ENCODE measurements at places on chromosomes 13 and 19. TPM values are rescaled to one million over a fixed set of nuclear protein-coding genes. Genes with fewer than 3 reads are reported as not detected.

The TPTE2 gene
- 0.31 TPM for total RNA-seq

The IFNL4 gene
- not detected for total RNA-seq

The HSPB6 gene
- not detected for total RNA-seq

GRCh38 chr19:1747285-1748114, 5.8 kb upstream of the ONECUT3 start:
- DNase-seq, result no peak
- peaks cover 65% of the 10 kb centered on the region for H3K27me3 ChIP-seq
- peak overlapping the region; percentile 64 for H3K4me3 ChIP-seq
- H3K4me1 ChIP-seq, result peaks cover 20% of the 10 kb centered on the region

DNA sequence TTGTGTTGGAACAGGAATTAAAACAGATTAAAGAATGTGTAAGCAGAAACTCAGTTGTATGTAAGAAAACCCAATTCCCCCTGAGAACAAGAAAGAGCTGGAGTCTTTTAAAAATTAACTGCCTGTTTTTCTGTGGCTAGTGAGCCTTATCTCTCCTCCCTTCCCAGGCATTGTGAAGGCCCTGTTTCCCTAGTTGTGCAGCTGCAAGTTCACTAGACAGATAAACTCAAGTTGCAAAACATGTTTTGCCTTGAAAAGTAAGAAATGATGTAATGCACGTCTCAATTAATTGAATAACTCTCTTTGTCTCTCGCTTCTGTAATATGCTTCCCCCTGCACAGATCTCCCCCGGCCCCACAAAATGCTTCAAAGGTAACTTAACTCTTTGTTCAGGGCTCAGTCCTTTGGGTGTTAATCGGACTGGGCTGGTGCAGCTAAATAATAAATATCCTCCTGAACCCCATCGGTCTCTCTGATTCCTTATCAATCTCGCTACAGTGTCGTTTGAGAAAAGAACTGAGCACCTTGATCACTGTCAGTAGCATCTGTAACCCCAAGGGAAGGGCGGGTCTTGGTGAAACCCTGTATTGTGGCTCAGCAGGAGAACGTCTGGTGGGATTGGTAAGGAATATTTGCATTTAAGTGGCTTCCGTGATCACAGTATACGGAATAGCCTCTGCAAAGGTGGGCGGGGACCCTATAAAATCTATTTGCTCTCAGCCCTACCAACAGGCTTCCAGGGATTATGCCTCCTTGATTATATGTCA, 1.6 kb upstream of the ZNF556 start:
- no peaks in the 10 kb centered on the region for H3K36me3 ChIP-seq
- peaks cover 3% of the 10 kb centered on the region for H3K4me1 ChIP-seq
- no peak for DNase-seq
- H3K27ac ChIP-seq, result no peak overlapping the region

- peaks cover 87% of the 10 kb centered on the region for H3K36me3 ChIP-seq
- no peak overlapping the region for H3K4me3 ChIP-seq
- peak overlapping the region; percentile 92 for H3K27ac ChIP-seq
- H3K27me3 ChIP-seq, result no peaks in the 10 kb centered on the region
Observed at GRCh38 chr19:8485561-8486371, 16.7 kb downstream of the PRAM1 start.

The KCTD4 gene
- total RNA-seq, result not detected

DNA sequence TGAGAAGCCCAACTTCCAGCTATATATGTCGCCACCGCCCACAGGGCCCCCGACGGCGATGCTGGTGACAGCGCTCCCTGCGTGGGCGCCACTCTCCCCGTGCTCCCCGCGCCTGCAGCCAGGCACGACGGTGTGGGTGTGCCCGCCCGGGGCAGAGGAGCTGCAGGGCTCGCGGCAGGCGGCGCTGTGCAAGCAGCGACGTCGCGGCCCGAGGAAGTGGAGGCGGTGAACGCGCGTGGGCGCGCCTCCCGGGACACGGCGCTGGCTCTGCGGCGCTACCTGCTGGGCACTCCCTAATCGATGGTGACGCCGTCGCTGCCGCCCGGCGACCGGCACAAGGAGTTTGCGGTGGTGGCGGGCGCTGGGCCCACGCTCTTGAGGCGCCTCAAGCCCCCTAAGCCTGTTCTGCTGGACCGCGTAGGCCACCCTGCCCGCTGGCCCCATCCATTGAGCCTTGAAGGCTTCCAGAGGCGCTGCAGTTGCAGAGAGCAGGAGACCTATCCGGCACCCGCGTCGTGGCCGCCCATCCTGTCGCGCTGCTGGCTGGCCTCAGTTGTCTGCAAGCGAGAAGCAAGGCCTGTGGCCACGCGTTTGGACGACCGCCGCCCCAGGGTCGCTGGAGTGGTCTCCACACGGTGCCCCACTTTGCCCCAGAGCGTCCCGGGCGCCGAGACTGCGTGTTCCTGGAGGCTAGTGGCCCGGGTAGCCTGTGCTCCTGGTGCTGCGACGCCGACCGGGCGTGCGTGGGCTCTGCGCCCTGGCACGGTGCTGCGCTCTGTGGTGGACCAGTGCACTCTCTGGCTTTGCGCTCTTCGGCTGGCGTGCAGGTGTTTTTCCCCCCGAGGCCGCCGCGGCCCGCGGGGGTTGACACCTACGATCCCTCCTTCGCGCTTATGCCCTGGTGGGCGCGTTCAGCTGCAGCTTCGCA, 23.1 kb downstream of the LRFN3 start:
- H3K27me3 ChIP-seq, result peaks cover 3% of the 10 kb centered on the region
- peaks cover 50% of the 10 kb centered on the region for H3K4me1 ChIP-seq
- peak overlapping the region; percentile 78 for H3K4me3 ChIP-seq
- H3K36me3 ChIP-seq, result no peaks in the 10 kb centered on the region
- DNase-seq, result peak; percentile 88

GRCh38 chr19:54138489-54139256, 1.1 kb downstream of the CNOT3 start:
- DNase-seq, result peak; percentile 31
- H3K27me3 ChIP-seq, result no peaks in the 10 kb centered on the region
- H3K27ac ChIP-seq, result peak overlapping the region; percentile 98
- peak overlapping the region; percentile 93 for H3K4me3 ChIP-seq
- peaks cover 5% of the 10 kb centered on the region for H3K36me3 ChIP-seq

GRCh38 chr19:35140962-35141836, 1.9 kb upstream of the FXYD7 start:
- H3K27ac ChIP-seq, result peak overlapping the region; percentile 84
- DNase-seq, result peak; percentile 93
- H3K36me3 ChIP-seq, result no peaks in the 10 kb centered on the region
- H3K4me1 ChIP-seq, result peaks cover 44% of the 10 kb centered on the region
- H3K27me3 ChIP-seq, result no peaks in the 10 kb centered on the region
- H3K4me3 ChIP-seq, result peak overlapping the region; percentile 93

- no peaks in the 10 kb centered on the region for H3K4me1 ChIP-seq
- H3K4me3 ChIP-seq, result no peak overlapping the region
- H3K27me3 ChIP-seq, result no peaks in the 10 kb centered on the region
- no peak overlapping the region for H3K27ac ChIP-seq
- peaks cover 9% of the 10 kb centered on the region for H3K36me3 ChIP-seq
Observed at GRCh38 chr13:68319384-68319783, 1089.2 kb upstream of the PCDH9 start.

- DNase-seq, result no peak
- H3K4me3 ChIP-seq, result no peak overlapping the region
- peak overlapping the region; percentile 24 for H3K27ac ChIP-seq
- peaks cover 12% of the 10 kb centered on the region for H3K4me1 ChIP-seq
Observed at GRCh38 chr13:23794267-23795161, 94.7 kb downstream of the MIPEP start.

DNA sequence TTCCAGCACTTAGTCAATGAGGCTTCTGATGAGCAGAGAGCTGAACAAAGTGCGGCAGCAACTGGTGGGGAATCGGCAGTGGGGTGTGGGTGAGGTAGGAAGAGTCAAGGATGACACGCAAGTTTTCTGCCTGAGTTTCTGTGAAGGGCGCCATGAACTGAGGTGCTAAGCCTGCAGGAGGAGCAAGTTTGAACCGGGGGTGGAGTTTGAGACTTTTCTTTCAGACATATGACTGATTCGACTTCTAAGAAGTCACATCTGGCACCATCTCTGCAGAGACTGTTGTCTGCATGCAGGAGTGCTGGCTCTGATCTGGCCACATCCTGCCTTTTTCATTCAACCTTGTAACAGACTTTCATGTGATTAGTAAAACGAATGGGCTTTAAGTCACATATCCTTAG, 14.8 kb upstream of the GPI start:
- peaks cover 15% of the 10 kb centered on the region for H3K4me1 ChIP-seq
- peak; percentile 69 for DNase-seq
- H3K36me3 ChIP-seq, result peaks cover 22% of the 10 kb centered on the region

DNA sequence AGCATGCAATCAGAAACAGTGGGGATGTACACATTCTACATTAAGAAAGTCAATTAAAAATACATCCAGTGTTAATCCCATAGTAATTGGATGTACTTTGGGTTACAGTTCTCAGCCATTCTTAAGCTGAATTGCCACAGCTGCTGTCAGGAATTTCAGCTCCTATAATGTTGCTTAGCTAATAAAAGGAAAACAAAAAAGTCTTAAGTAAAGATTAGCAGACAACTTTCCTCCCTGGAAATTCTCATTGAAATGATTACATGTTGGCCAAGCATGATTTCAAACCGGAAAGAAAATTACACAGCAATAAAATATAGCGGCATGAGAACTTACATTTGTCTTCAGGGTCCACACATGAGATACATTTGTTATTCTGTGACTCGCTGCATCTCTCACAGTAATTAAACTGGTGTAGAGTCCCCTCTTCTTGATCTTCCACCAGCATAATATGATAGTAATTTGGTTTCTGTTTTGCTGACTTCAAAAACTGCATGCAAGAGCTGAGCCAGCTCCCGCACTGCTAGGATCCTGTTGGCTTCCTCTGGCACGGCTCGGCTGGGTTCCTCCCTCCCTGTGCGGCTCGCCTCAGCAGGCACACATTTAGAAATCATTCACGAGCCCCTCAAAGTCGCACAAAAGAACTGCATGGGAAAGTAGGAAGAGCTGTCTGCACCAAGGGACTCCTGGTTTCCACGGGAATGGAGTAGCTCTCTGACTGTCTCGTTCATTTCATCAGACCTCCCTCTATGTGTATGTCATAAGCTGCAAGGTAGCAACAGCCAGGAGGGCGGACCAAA, at the start of gene HTR2A:
Gene HTR2A (minus strand): TSS at position 713 of the 797 bp plus-strand sequence. CDS start 1,147 bp downstream, outside the sequence.
- peak; percentile 15 for DNase-seq
- H3K4me3 ChIP-seq, result peak within 1 kb of the TSS; percentile 55
- H3K36me3 ChIP-seq, result no peaks in the 10 kb centered on the region
- H3K27me3 ChIP-seq, result peaks cover 34% of the 10 kb centered on the region
- H3K4me1 ChIP-seq, result peaks cover 18% of the 10 kb centered on the region

DNA sequence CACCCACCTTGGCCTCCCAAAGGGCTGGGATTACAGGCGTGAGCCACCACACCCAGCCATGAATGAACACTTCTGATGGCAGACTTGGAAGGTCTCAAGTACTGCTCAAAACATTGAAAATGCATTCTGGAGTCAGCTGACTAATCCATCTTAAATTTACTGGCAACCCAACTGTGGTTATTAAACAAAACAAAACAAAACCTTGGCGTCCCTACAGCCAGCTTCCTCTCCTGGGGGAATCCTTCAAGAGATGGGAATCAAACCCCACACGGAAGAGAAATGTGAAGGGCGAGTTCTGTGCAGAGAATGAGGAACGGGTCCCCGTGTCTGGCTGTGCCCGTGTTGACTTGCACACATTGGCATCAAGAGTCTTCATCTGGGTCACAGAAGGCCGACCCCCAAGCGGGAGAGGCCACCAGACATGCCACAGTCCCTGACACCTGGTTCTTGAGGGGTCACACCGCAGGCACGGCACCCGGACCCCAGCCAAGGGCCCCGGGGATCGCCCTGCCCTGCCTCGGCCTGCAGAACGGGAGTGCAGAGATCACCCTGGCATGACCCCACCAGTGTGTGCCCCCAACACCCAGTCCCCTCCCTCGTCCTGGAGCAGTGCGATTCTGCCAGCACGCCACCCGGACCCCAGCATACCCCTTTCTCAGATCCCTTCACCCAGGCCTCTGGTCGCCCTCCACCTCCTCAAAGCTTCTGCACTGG, 3.2 kb downstream of the MAP2K2 start:
- no peak overlapping the region for H3K4me3 ChIP-seq
- H3K36me3 ChIP-seq, result no peaks in the 10 kb centered on the region
- DNase-seq, result no peak
- no peaks in the 10 kb centered on the region for H3K27me3 ChIP-seq
- H3K4me1 ChIP-seq, result peaks cover 40% of the 10 kb centered on the region

The KASH5 gene
- total RNA-seq, result not detected

The ERICH6B gene
- not detected for total RNA-seq

The SUCLA2 gene
- 33.4 TPM for total RNA-seq

DNA sequence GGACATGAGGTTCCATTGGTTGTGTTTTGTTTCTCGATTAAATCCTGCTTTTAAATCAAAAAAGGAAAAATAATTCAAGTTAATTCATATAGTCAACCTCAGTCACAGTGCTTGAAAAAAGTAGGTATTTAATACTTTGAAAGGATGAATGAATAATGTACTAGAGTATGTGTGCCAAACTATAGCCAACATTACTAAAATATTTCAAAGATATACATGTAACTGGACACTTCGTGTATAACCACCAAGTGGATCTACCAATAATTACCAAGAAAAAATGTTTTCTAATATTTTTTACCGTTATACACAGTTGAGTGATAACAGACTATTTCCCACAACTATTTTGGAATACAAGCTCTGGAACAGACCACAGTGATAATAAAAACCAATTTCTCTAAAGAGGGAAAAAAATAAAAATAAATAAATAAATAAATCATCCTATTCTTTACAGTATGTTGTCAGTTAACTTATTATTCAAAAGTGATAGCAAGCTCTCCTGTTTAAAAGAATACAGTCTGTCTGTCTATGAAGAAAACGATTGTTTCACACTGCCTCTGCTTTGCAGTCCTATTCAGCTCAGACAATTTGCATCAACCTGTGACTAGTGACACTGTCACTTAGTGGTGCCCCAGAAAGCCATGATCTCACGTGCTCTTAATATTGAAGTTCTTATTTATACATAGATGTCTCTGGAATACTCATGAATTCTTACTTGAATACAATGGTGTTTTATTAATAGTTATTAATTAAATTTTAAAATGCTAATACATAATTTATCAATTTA, 58.2 kb downstream of the UBL3 start:
- H3K27me3 ChIP-seq, result no peaks in the 10 kb centered on the region
- no peak for DNase-seq
- peaks cover 35% of the 10 kb centered on the region for H3K4me1 ChIP-seq
- H3K4me3 ChIP-seq, result no peak overlapping the region

GRCh38 chr13:69101841-69102240, 1005.8 kb upstream of the ATXN8OS start:
- no peaks in the 10 kb centered on the region for H3K4me1 ChIP-seq
- no peaks in the 10 kb centered on the region for H3K27me3 ChIP-seq
- DNase-seq, result no peak
- no peak overlapping the region for H3K4me3 ChIP-seq
- H3K27ac ChIP-seq, result no peak overlapping the region
- no peaks in the 10 kb centered on the region for H3K36me3 ChIP-seq

The NXNL1 gene
- total RNA-seq, result not detected

The ZNF793 gene
- total RNA-seq, result 15.4 TPM

GRCh38 chr19:33558856-33559255, 37.3 kb upstream of the PEPD start:
- H3K4me1 ChIP-seq, result no peaks in the 10 kb centered on the region
- H3K27ac ChIP-seq, result no peak overlapping the region
- H3K4me3 ChIP-seq, result no peak overlapping the region
- no peak for DNase-seq
- no peaks in the 10 kb centered on the region for H3K36me3 ChIP-seq

- H3K36me3 ChIP-seq, result peaks cover 2% of the 10 kb centered on the region
- H3K27ac ChIP-seq, result no peak overlapping the region
- peak; percentile 22 for DNase-seq
- peak overlapping the region; percentile 36 for H3K4me3 ChIP-seq
Observed at GRCh38 chr13:113292021-113292862, 4.8 kb upstream of the LAMP1 start.

GRCh38 chr19:2191456-2192310, 27.9 kb downstream of the DOT1L start:
- H3K27ac ChIP-seq, result no peak overlapping the region
- no peaks in the 10 kb centered on the region for H3K27me3 ChIP-seq
- no peak overlapping the region for H3K4me3 ChIP-seq
- H3K36me3 ChIP-seq, result no peaks in the 10 kb centered on the region
- no peak for DNase-seq
